ENCODE measurements at places on chromosomes 2 and 18.

DNA sequence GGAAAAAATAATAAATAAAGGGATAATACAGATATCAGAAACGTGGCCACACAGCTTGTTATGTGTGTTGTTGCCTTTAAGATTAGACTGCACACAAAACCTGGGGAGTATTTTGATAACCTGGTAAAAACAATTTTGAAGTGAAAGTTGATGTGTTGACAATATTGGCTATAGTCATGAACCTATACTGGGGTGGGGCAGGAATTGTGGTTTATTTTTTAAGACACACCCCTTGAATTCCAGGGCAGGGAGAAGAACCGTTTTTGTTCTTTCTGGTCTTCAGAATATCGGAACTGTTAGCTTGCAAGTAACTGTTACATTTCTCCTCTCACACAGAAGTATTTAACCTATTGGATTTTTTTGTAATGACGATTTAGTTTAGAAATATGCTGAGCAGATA lies 80.4 kb downstream of the LIMS1 start:
- DNase-seq = peak; percentile 79

GRCh38 chr2:238238311-238238765 lies 1.5 kb downstream of the HES6 start:
- no peak for DNase-seq

- DNase-seq = no peak
These were observed 257.6 kb downstream of the GRB14 start for GRCh38 chr2:164363646-164364045.

DNA sequence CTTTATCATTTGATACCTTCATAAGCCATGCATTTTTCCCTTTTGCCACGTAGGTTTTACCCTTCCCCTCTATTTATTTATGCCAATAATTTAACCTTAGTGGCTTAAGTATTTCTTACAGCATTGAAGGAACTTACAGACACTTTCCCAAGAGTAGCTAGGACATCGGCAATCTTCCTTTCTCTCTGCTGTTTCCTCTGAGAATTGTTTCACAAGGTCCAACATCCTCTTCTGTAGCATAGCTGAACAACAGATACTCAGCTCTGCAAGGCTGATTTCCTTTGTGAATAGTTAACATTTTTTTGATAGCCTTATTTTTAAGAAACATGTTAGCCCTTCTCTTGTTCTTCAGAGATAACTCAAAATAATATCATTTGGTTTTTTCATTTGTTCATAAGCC lies 1.1 kb upstream of the GCA start:
- DNase-seq = no peak

DNA sequence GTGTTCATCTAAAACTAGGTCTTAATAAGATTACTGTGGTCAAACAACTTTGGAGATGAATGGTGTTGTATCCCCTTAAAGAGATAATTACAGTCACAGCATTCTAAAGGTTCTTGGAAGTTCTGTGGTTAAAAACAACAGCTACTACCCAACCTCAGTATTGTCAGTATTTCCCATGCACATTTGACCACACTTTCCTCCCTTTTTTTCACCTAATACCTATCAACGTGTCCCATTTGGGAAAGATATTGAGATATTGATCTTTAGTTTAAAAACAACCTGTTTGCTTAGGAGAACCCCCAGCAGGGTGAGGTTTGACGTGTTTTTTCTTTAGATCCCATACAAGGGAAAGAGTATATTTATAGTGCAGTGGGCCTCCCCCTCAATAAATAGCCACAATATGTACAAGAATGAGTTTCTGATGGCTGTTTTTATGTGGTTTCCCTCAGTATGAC lies 65.6 kb downstream of the WDR7 start:
- DNase-seq = peak; percentile 4

- no peak for DNase-seq
These were observed 42.8 kb downstream of the METTL8 start for GRCh38 chr2:171390941-171391516.

- no peak for DNase-seq
These were observed 655.5 kb upstream of the FANCL start for GRCh38 chr2:58896638-58897037.

DNA sequence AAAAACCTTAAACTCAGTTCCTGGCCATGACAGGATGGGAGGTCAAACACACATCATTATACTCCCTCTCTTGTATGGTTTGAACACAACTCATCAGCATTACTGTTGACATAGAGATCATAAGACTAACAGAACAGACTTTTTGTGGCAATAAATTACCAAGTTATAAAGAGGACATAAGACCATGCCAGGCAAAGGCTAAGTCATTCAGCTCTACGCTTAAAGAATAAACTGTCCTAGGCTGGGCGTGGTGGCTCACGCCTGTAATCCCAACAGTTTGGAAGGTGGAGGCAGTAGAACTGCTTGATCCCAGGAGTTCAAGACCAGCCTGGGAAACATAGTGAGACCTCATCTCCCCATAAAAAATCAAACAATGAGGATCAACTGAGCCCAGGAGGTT lies 16.4 kb downstream of the NLRC4 start:
- DNase-seq = no peak

DNA sequence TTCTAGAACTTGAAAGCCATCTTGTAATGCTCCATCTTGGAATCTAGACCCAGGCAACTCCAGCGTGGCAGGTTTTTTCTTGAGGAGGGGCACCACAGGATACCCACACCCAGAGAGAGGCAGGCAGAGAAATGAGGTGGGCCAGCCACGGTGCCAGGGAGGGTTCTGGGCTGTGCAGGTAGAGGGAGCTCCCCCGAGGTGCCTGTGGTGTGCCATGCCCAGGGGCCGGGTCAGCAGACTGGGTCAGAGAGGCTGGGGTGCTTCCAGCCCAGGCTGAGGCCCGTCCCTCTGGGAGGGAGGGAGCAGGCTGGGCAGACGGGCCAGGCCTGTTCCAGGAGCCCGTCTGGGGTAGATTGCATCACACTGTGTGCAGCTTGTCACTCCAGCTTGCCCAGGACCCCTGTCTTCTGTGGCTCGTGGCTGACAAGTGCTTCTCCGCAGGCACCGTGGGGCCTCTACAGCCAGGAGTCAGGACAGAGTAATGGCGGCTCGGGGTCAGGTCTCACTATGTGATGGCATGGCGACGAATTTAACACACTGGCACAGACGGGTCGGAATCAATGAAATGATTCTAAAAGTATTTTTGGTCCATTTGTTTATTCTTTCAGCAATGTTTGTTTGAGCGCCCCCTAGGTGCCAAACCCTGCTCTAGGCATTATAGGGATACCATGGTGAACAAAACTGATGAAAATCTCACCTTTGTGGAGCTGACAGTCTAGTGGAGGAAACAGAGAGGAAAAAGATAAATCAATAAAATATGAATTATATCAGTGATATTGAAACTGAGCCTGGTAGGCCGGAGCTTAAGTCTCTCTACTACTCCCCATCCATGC lies 144.0 kb downstream of the ACOXL start:
- DNase-seq = peak; percentile 9

GRCh38 chr2:216206041-216206703 lies 97.0 kb downstream of the XRCC5 start:
- no peak for DNase-seq

DNA sequence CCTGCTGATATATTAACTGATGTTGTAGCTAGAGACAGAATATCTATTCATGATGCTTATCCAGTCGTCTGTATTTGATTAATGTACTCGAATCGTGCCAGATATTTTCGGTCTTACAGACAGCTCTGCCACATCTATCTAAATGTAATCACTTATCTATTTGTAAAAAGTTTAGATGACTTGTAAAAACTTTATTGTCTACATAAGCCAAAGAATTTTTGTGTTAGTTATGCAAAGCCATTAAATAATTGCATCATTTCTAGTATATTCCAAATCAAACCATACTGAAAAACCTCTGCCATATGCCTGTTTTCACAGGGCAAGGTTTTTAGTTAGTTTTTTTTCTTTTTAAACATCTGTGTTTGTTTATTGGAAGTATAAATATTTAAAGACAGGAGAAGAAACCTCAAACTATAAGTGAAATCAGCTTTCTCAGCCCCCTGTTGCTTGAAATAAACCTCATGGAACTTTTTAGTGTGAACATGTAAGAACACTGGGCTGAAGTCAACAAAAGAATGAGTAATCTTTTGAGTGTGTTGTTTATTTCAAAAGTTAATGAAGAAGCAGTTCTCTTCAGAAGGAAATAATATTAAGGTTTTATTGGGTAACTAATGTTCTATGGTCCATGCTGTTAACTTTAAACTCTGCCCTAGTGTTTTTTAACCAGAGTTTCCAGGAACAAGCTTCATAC lies 657.6 kb upstream of the SYT4 start:
- no peak for DNase-seq
